ENCODE measurements at places on chromosomes 7 and 10. TPM values are rescaled to one million over a fixed set of nuclear protein-coding genes. Genes with fewer than 3 reads are reported as not detected.

The TMEM140 gene
- total RNA-seq = not detected

DNA sequence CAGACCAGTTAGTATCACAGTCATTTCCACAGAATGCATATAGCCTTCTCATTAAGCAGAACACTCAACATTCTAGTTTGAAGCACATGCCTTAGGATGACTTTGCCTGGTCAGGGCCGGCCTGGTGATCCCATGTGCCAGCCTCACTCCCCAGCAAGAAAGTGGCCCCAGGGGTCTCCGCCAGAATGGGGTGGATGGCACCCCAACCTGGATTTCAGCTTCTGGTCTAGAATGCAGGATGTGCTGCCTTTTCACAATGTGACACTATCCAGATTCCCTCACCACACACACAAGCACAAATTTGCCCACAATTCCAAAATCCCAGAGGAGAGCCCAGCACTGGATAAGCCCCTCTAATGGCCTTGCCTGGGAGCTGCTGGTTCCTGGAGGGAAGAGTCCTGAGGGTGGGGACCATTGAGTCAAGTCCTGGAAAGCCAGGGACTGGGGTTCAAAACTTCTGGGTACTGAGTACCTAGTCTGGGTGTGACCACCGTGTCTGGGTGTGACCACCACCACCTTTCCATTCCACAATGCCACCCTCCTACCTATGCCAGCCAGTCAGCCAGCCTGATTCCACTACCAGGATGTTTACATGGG is 41.5 kb upstream of the GPAM start:
- H3K4me1 ChIP-seq = no peaks in the 10 kb centered on the region
- no peaks in the 10 kb centered on the region for H3K27me3 ChIP-seq
- no peak overlapping the region for H3K27ac ChIP-seq
- no peaks in the 10 kb centered on the region for H3K36me3 ChIP-seq
- DNase-seq = no peak
- H3K4me3 ChIP-seq = no peak overlapping the region

- H3K4me3 ChIP-seq = no peak overlapping the region
- H3K36me3 ChIP-seq = peaks cover 23% of the 10 kb centered on the region
- H3K27ac ChIP-seq = no peak overlapping the region
- peaks cover 6% of the 10 kb centered on the region for H3K4me1 ChIP-seq
- no peak for DNase-seq
Observed at GRCh38 chr10:29713450-29713849, 78.7 kb upstream of the SVIL start.

- H3K4me3 ChIP-seq = no peak overlapping the region
- H3K4me1 ChIP-seq = no peaks in the 10 kb centered on the region
- peaks cover under 1% of the 10 kb centered on the region for H3K27me3 ChIP-seq
- DNase-seq = no peak
Observed at GRCh38 chr10:62688971-62689700, 115.4 kb upstream of the ADO start.

DNA sequence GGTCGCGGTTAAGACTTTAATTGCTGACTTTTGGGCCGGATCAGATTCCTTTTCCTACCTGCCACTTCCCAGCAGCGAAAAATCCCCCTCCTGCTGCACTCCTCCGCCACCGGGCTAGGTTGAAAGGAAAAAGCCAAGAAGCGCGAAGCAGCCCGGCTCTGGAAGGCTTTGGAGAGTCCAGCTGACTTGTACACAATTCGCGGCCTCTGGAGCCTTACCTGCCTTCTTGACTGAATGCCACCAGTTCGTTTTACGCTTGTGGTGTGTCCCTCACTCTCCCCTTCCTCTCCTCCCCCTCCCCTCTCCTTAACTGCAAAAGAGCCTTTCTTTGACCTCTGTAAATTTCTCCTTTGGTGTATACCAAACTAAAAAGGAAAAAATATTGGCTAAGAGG is 2.7 kb upstream of the FEZF1 start:
- H3K4me3 ChIP-seq = no peak overlapping the region
- H3K36me3 ChIP-seq = no peaks in the 10 kb centered on the region

DNA sequence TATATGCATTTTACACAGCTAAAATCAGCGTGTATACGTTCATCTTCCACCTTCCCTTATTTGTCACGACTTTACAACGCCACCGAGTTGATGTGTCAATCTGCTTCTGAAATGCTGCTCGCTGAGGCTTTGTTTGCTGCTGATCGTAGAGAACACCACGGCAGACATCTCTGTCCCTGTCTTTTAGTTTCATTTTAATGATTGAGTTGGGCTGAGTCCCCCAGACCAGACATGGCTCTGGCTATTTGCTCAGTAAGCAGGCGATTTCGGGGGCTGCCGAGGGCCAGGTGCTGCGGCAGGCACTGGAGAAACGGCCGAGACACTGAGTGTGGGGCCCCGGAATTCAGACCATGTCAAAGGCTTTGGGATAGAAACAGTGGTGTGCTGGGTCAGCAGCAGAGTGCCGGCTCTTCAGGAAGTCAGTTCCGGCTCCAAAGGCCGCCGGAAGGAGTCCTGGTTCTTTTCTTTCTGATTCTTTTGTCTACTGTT is 5.0 kb downstream of the LRRC27 start:
- H3K27ac ChIP-seq = no peak overlapping the region
- H3K4me1 ChIP-seq = peaks cover 21% of the 10 kb centered on the region
- no peak overlapping the region for H3K4me3 ChIP-seq
- H3K36me3 ChIP-seq = peaks cover 15% of the 10 kb centered on the region
- DNase-seq = no peak

The BHLHA15 gene
- 0.57 TPM for total RNA-seq

- H3K4me3 ChIP-seq = no peak overlapping the region
- no peaks in the 10 kb centered on the region for H3K27me3 ChIP-seq
- no peak for DNase-seq
- no peak overlapping the region for H3K27ac ChIP-seq
- H3K4me1 ChIP-seq = peaks cover 2% of the 10 kb centered on the region
- peaks cover 4% of the 10 kb centered on the region for H3K36me3 ChIP-seq
Observed at GRCh38 chr10:98415731-98416119, 743 bp upstream of the PYROXD2 start.

DNA sequence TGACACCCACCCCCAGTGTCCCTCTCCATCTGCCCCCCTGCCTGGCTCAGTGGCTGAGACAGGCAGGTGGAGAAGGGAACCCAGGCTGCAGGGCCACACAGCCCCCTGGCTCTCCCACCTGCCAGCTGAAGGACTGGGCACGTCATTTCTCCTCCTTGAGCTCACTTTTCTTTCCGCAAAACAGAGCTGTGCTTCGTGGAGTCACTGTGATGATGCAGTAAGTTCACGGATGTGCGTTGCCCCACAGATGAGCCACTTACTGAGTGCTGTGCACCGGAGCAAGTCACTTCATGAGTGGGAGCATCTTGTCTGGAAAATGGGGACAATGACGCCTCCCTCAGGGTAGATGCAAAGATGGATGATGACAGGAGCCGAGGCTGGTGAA is 2.7 kb downstream of the OPN4 start:
- H3K4me1 ChIP-seq = peaks cover 3% of the 10 kb centered on the region
- no peak overlapping the region for H3K4me3 ChIP-seq
- DNase-seq = no peak
- H3K27ac ChIP-seq = no peak overlapping the region
- peaks cover 8% of the 10 kb centered on the region for H3K27me3 ChIP-seq

GRCh38 chr7:39950473-39951225 is 593 bp downstream of the CDK13 start:
- peak; percentile 35 for DNase-seq
- peak overlapping the region; percentile 95 for H3K4me3 ChIP-seq
- no peaks in the 10 kb centered on the region for H3K27me3 ChIP-seq
- peak overlapping the region; percentile 92 for H3K27ac ChIP-seq
- peaks cover 26% of the 10 kb centered on the region for H3K4me1 ChIP-seq

The BTRC gene
- 43.5 TPM for total RNA-seq

- DNase-seq = no peak
- H3K27ac ChIP-seq = no peak overlapping the region
- peaks cover 15% of the 10 kb centered on the region for H3K4me1 ChIP-seq
- H3K27me3 ChIP-seq = no peaks in the 10 kb centered on the region
- no peak overlapping the region for H3K4me3 ChIP-seq
Observed at GRCh38 chr7:111920329-111920728, 285.9 kb downstream of the DOCK4 start.

GRCh38 chr7:123437447-123437995 is 96.9 kb downstream of the IQUB start:
- no peak overlapping the region for H3K27ac ChIP-seq
- no peaks in the 10 kb centered on the region for H3K4me1 ChIP-seq
- DNase-seq = no peak
- no peaks in the 10 kb centered on the region for H3K27me3 ChIP-seq
- no peak overlapping the region for H3K4me3 ChIP-seq

The BEND7 gene
- total RNA-seq = 47.8 TPM

DNA sequence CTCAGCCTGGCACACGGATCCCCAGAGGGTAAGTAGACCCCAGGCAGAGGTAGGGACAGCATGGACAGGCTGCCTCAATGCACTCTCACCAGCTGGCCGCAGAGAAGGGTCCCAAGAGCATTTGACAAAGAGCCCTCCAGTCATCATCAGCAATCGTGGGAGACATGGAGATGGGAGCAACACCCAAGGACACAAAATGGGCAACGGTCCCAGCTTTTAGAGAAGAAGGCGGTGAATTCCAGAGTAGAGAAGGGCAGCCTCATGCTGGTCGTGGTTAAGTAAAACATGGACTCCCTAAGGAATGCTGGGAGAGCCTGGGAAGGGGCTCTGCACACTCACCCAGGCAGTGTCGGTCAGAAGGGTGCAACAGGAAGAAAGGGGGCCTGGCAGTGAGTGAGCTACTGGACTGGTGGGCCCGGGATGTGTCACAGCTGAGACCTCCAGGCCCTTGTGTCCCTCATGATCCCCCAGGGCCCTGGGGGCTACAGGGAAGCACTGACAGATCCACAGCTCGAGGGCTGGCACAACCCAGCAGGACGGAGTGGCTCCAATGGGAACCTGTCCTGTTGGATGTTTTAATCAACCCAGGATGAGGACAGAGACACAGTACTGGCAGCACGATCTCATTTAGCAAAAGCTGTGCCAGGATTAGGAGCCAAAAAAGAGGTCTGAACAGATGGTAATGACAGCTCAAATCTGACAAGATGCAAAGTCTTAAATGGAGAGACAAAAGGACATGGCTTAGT is 147.1 kb downstream of the NEURL1 start:
- H3K27ac ChIP-seq = peak overlapping the region; percentile 62
- H3K4me1 ChIP-seq = peaks cover 4% of the 10 kb centered on the region
- no peak for DNase-seq
- H3K36me3 ChIP-seq = peaks cover 8% of the 10 kb centered on the region
- H3K27me3 ChIP-seq = no peaks in the 10 kb centered on the region
- no peak overlapping the region for H3K4me3 ChIP-seq

DNA sequence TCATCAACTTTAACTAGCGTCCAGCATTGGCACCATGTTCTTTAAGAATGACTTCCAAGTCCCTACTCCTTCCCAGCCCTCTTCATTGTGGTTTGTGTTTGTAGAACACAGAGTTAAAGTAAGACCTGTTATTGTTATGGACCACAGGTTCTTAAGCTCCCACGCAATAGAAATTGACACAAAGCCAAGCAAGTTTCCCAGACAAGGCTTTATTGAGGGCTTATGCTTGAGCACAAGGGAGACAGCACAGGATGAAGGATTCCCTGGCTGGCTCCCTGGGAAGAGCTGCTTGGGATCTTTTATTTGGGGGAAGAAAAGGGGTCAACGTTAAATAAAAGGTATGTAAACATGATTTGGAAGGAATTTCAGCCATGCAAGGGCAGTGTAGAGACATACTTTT is 44.3 kb upstream of the PRKCQ start:
- H3K27ac ChIP-seq = no peak overlapping the region
- H3K4me3 ChIP-seq = no peak overlapping the region
- no peak for DNase-seq
- H3K4me1 ChIP-seq = peaks cover 2% of the 10 kb centered on the region

- no peak overlapping the region for H3K27ac ChIP-seq
- peaks cover 7% of the 10 kb centered on the region for H3K27me3 ChIP-seq
- H3K36me3 ChIP-seq = no peaks in the 10 kb centered on the region
- DNase-seq = no peak
Observed at GRCh38 chr7:150626696-150627095, 5.5 kb downstream of the GIMAP6 start.

GRCh38 chr10:76001019-76001418 is 569.6 kb downstream of the LRMDA start:
- H3K27ac ChIP-seq = no peak overlapping the region
- no peaks in the 10 kb centered on the region for H3K36me3 ChIP-seq
- H3K4me1 ChIP-seq = no peaks in the 10 kb centered on the region

GRCh38 chr10:62534031-62534430 is 159.9 kb downstream of the ZNF365 start:
- H3K27ac ChIP-seq = no peak overlapping the region
- H3K4me3 ChIP-seq = no peak overlapping the region
- H3K36me3 ChIP-seq = no peaks in the 10 kb centered on the region
- no peaks in the 10 kb centered on the region for H3K27me3 ChIP-seq

GRCh38 chr10:100307684-100308083 is 21.2 kb upstream of the BLOC1S2 start:
- H3K4me3 ChIP-seq = no peak overlapping the region
- peaks cover 46% of the 10 kb centered on the region for H3K27me3 ChIP-seq
- no peaks in the 10 kb centered on the region for H3K36me3 ChIP-seq
- H3K4me1 ChIP-seq = no peaks in the 10 kb centered on the region
- no peak overlapping the region for H3K27ac ChIP-seq

The RBM20 gene
- total RNA-seq = 2.7 TPM

The OR2A12 gene
- not detected for total RNA-seq

GRCh38 chr10:127322286-127322685 is 125.9 kb upstream of the INSYN2A start:
- no peaks in the 10 kb centered on the region for H3K36me3 ChIP-seq
- H3K27me3 ChIP-seq = no peaks in the 10 kb centered on the region
- no peak overlapping the region for H3K4me3 ChIP-seq
- H3K4me1 ChIP-seq = no peaks in the 10 kb centered on the region
- H3K27ac ChIP-seq = no peak overlapping the region

GRCh38 chr7:82760074-82760473 is 316.5 kb upstream of the CACNA2D1 start:
- H3K4me3 ChIP-seq = no peak overlapping the region
- no peaks in the 10 kb centered on the region for H3K27me3 ChIP-seq
- no peaks in the 10 kb centered on the region for H3K36me3 ChIP-seq
- H3K4me1 ChIP-seq = peaks cover 12% of the 10 kb centered on the region

- H3K4me3 ChIP-seq = no peak overlapping the region
- no peaks in the 10 kb centered on the region for H3K36me3 ChIP-seq
- H3K27me3 ChIP-seq = peaks cover 5% of the 10 kb centered on the region
Observed at GRCh38 chr10:10552948-10553347, 464.7 kb upstream of the CELF2 start.

- H3K4me1 ChIP-seq = no peaks in the 10 kb centered on the region
- H3K4me3 ChIP-seq = no peak overlapping the region
- H3K27ac ChIP-seq = no peak overlapping the region
Observed at GRCh38 chr10:66045859-66046258, 880.0 kb upstream of the LRRTM3 start.

The ZPBP gene
- total RNA-seq = not detected

- H3K4me1 ChIP-seq = no peaks in the 10 kb centered on the region
- no peaks in the 10 kb centered on the region for H3K27me3 ChIP-seq
- peaks cover 1% of the 10 kb centered on the region for H3K36me3 ChIP-seq
- no peak for DNase-seq
- no peak overlapping the region for H3K4me3 ChIP-seq
Observed at GRCh38 chr10:132912713-132913558, 29.4 kb downstream of the CFAP46 start.

All from progenitor cell of endocrine pancreas (in vitro differentiated cells).